Effector memory CD4-positive, alpha-beta T cell (primary cell): ENCODE measurements at places on chromosomes 12 and 14.

DNA sequence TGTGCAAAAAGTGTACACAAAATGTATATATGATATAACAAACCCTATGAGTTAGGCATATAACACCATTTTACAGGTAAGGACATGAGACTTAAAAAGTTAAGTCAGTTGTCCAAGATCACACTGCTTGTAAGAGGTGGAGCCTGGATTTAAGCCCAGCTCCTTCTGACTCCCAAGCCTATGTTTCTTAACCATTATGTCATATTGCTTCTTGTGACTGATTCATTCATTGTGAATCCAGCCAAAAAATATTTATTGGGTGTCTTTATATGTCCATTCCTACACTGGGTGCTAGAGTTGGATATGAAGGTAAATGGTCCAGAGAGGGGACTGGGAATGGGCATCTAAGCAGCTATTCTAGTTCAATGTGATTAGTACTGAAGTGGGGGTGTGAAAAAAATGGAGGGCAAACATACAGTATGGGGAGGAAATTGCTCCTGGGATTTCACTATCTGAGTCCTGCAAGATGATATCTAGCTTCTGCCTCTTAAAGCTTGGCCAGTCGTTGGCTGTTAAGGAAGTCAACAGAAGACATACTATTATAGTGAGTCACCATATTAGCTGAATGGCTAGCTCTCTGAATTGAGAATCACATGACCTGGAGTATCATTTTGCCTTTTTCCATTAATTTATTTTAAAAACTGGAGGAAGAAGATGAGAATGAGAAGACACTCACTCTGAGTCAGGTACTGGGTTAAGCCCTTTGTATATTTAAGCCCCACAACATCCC lies 28.8 kb downstream of the PAX9 start:
- DNase-seq = no peak

DNA sequence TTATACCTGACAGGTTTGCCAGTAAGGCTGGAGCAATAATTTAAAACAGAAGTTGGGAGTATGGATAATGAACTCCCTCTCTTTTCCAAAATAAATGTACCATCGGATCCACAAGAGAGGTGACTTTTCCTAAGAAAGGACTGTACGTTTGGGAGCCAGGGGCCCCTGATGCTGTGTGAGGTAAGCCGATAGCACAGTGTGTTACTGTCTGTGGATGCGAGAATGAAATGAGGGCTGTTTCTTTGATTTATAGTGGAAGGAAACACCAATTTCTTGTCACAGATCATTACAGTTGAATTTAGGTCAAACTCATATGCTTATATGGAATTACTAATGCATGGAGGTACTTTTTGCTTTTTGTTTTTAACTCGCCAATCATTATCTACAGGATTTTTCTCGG lies 147.7 kb downstream of the ZNF664 start:
- DNase-seq = no peak

DNA sequence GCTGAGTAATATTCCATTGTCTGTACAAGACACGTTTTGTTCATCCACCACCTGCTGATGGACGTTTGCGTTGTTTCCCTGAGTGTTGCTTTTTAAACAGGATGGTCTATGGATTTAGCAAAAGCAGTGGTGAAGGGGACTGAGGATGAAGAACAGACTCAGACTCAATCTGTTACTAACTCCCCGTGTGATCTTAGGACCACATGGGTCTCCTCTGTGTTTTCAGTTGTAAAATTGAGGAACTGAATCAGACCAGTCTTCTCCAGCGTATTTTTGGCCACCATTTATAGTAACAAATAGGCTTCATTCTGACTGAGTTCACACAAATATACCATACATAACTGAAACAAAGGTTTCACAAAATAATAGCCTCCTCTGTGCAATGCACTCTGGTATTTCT lies 85.6 kb downstream of the FOXN3 start:
- DNase-seq = no peak

- no peak for DNase-seq
Observed at GRCh38 chr12:55651299-55651683, 14.6 kb downstream of the OR10P1 start.

- no peak for DNase-seq
Observed at GRCh38 chr14:71190770-71191374, 283.6 kb downstream of the PCNX1 start.

DNA sequence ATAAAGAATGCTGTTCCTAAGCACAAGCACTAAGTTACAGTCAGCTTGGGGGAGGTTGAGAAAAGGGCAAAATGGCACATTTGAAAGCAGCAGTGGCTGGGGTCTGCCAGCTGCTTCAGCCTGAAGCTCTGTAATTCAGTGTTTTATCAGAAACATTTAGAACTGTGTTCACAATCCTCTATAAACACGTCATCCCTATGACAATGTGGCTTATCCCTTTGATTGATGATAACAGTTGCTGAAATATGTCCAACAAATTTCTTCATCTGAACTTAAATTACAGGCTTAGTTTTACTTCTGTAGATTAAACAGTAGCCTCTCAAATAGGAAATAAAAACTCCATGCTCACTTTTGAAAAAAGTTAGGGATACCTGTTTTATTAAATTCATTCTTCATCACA lies 108.8 kb downstream of the VEZT start:
- DNase-seq = no peak

DNA sequence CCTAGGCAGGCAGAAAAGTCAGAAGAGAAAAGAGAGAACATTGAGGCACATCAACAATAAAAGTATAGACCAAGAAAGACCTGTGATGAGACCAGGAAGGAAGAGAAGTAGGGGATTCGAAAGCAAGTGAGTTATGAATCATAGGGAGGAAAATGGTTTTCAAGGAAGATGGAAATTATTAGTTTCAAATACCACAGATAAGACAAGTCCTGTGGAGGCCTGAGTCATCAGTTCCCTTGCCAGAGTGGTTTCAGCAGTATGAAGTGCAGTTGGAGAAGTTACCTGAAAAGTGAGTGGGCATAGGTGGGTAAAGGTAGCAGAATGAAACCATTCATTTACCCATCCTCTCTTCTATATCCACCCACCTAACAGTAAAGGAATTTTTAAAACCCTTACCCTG lies 25.2 kb upstream of the TSPAN8 start:
- no peak for DNase-seq

DNA sequence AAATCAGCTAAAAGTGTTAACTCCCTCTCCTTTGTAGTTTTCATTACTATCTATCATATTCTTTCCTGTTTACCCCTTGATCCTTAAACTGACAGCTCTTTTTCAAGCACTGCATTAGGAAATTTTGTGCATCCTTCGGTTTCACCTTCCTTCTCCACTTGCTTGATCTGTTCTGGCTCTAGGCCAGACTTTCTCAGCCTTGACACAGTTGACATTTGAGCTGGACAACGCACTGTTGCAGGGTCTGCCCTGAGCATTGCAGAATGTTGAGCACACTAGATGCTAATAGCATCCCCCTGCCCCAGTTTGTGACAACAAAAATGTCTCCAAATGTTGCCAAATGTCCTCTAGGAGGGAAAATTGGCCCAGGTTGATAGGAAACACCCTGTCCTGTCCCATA lies 75.4 kb upstream of the KCNJ8 start:
- no peak for DNase-seq

- no peak for DNase-seq
Observed at GRCh38 chr14:68871392-68871791, 78.5 kb upstream of the ZFP36L1 start.

- no peak for DNase-seq
Observed at GRCh38 chr12:116508145-116509121, 50.7 kb upstream of the MAP1LC3B2 start.

DNA sequence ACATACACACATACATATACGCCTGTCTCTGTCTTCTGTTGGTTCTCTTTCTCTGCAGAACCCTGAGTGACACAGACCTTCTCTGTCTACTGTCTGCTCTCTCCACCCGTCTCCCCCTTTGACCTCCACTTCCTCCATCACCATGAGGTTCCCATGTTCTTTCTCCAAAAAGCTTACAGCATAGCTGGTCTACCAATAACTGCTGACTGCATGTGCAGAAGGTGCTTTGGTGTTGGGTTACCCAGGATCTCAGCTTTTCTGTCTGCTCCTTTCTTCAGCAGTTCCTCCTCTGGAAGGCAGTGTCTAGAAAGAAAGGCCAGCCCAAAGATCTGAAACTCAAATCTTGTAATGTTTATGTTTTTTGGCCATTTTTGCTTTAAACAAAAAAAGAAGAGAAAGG lies 125.6 kb downstream of the SMOC1 start:
- DNase-seq = no peak

GRCh38 chr12:66800046-66800445 lies 121.2 kb upstream of the GRIP1 start:
- DNase-seq = no peak

- DNase-seq = no peak
Observed at GRCh38 chr14:105739331-105740102, 213.1 kb downstream of the TMEM121 start.

DNA sequence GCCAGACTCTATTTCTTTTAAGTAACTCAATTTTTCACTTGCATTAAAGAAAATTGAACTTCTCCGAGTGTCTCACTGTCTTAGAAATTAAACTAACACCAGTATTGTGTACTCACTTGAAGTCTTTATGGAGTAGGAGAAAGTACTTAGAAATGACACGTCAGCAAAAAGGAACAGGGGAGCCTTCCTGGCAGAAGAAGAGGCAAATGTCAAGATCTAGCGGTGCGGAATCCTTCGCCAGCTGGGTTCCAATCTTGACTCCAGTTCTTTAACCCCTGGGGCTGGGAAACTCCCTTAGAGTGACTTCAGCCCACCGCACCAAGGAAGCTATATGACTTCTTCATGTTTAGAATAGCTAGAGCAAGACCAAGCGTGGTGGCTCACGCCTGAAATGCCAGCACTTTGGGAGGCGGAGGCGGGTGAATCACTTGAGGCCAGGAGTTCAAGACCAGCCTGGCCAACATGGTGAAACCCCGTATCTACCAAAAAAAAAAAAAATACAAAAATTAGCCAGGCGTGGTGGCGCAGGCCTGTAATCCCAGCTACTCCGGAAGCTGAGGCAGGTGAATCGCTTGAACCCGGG lies 34.4 kb downstream of the WBP11 start:
- DNase-seq = no peak

DNA sequence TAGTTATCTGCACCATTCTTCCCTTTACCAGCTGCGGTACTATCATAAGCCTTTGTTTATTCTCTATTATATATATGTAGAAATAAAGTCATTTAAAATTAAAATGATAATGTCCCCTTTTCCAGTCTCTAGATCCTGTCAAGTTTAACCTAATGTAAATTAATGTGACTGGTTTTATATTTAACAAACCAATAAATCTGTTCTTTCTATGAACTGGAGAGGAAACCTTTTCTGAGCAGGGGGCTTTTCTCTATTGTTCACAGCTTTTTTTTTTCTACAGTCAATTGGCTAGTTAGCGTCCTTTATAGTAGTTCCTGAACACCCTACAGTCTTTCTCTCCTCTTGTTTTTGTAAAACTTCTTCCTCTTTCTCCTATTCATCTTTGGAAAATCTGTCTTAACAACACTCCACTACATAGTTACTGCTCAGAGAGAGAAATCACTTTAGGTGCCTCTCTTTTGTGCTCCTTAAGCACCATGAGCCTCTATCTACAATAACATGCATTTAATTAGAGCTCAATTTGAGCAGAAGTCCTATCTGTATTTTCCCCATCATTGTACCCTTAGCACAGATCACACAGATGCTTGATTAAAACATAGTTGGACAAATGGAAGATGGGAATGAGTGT lies 332.6 kb upstream of the SYT1 start:
- DNase-seq = no peak

- no peak for DNase-seq
Observed at GRCh38 chr14:78182722-78183121, 12.5 kb downstream of the NRXN3 start.

- DNase-seq = no peak
Observed at GRCh38 chr14:99253890-99254289, 18.1 kb downstream of the BCL11B start.

GRCh38 chr12:86213012-86213411 lies 43.2 kb downstream of the MGAT4C start:
- DNase-seq = no peak

GRCh38 chr14:104638927-104639450 lies 34.4 kb upstream of the TMEM179 start:
- DNase-seq = no peak

- DNase-seq = no peak
Observed at GRCh38 chr12:131499864-131500190, 211.1 kb upstream of the SFSWAP start.

DNA sequence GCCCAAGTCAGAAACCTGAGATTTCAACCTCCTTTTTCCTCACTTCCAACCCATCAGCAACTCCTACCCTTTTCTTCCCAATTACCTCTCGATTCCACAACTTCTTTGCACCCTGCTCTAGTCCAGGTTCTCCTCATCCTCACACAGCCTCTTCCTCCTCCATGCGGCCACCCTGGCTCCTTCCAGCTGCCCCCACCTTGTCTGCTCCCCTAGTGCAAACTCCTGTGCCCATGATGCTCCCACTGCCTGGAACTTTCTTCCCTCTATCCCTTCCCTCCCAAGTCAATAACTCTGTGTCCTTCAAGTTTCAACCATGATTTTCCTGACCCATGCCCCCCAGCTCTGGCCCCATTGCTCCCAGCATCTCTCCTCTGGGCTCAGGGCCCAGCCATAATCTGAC lies 17.3 kb downstream of the SELPLG start:
- no peak for DNase-seq

GRCh38 chr12:16330560-16330959 lies 16.9 kb upstream of the MGST1 start:
- DNase-seq = no peak

DNA sequence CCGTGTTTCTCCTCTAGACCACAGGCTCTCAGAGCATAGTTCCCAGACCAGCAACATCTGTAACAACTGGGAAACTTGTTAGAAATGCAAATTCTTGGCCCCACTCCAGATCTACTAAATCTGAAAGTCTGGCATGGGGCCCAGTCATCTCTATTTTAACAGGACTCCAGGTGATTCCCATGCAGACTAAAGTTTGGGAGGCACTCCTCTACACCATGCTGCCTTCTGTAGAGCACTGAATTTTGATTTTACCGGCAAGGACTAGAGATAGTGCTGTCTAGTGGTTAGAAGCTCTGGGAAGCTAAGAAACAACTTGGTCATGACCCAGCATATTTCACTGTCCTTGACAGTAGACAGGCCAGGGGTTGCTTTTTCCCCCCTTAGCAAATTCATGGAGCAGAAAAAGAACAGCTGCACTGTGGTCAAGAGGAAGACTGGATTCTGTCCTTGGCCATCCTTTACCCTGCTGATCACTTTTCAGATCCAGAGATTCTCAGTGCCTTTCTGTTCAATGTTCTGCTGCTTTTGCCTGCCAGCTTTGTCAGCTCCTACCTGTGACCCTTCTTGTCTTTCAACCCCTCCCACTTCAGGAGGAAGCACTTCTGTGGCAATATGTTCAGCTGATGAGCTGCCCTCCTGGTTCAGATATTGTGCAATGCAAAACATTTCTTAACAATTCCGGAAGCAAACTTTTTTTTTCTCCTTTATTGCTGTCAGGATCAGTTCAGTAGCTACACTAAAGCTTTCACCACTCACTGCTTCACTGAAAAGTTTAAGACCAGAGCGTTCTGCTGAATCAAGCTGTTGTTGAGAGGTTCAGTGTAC lies 133.8 kb upstream of the NUDT4 start:
- no peak for DNase-seq

DNA sequence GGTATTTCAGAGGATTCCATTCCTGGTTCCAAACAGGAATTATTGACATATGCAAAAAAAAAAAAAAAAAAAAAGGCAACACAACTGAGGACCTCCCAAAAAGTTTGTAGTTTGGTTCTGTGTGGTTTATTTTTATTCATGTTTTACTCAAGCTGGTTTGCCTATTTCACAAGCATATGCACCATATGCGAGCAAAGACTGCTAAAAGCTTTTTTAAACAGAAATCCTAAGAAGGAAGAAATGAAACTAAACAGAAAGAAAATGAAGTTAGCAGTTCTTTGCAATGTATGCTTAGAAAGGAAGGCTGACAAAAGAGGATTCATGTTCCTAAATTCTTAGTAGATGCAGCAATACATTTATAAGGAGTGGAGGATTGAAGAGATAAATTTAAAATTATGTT lies 487.6 kb upstream of the FLRT2 start:
- DNase-seq = no peak
